ENCODE measurements at places on chromosomes 3 and 15.
A peak's percentile ranks its signal among the peaks of the same experiment; 100 is the strongest.

DNA sequence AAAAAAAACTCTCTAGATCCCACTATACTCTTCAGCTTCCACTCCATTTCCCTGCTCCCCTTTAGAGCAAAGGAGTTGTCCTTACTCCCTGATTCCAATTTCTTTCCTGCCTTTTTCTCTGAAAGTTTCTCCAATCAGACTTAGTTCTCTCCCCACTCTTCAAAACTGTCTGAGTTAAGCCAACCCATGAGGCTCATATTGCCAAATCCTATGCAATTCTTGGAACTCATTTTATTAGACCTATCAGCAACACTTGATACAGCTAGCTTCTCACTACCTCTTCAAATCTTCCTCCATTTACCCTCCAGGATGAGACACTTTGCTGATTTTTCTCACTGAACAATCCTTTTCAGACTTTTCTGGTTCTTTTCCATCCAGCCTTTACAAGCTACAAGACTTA is 233.1 kb downstream of the THRB start:
- DNase-seq = no peak

- DNase-seq = no peak
Observed at GRCh38 chr3:81554801-81555200, 206.6 kb downstream of the GBE1 start.

DNA sequence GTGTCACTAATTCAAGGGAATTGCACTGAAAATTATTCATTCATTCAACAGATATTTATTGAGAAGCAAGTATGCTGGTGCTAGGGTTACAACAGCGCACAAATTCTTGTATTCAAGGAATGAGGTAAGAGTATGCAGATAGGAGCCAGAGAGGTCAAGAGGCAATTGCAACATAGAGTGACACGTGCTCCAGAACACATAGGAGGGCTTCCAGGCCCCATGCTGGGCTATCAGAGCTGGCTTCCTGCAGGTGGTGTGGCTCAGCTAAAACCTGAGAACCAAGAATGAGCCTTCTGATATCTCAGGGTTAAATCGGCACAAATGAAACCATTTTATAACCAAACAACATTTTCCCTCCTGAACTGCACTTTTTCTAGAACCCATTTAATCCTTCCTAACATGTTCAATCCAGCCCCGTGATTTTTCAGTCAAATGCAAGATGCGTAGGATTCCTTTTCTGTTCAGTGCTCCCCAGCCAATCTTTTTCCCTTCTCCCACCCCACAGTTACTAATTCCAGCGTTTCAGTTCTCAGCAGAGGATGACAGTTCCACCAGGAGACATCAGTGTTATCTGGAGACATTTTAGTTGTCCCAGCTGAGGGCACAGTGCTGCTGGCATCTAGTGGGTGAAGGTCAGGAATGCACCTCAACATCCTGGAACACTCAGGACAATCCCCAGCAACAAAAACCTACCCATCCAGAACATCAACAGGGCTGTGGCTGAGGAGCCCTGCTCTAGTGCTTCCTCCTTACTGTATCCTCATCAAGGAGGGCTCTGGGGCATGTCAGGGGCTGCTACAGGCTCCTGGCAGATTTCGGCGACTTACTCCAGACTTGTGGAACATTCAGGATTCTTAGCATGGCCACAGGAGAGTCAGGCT is 13.1 kb downstream of the CCR5AS start:
- DNase-seq = no peak

- no peak for DNase-seq
Observed at GRCh38 chr15:85758655-85758978, 36.1 kb downstream of the KLHL25 start.

- no peak for DNase-seq
Observed at GRCh38 chr3:158407844-158408517, 163.0 kb upstream of the MLF1 start.

GRCh38 chr15:42691308-42691707 is 45.6 kb downstream of the CDAN1 start:
- DNase-seq = no peak

DNA sequence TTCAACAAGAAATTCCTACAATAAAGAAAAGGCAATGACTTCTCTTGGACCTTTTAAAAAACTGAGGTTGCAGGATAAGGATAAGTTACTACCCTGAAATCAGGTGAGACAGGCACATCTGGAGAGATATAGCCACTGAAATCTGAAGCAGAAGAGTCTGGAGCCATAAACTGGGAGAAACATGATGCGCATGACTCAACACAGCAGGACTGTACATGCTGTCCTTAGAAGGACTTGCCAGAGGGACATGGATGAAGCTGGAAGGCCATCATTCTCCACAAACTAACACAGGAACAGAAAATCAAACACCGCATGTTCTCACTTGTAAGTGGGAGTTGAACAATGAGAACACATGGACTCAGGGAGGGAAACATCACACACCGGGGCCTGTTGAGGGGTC is 1020.2 kb downstream of the AGBL1 start:
- no peak for DNase-seq

GRCh38 chr15:90201130-90201943 is at the start of gene SEMA4B:
Gene SEMA4B, plus strand, starts transcription at chr15:90201330. Its CDS starts 249 bp downstream, at chr15:90201579.
- peak; percentile 83 for DNase-seq

GRCh38 chr3:52249683-52250082 is 4.1 kb downstream of the PPM1M start:
- DNase-seq = no peak

DNA sequence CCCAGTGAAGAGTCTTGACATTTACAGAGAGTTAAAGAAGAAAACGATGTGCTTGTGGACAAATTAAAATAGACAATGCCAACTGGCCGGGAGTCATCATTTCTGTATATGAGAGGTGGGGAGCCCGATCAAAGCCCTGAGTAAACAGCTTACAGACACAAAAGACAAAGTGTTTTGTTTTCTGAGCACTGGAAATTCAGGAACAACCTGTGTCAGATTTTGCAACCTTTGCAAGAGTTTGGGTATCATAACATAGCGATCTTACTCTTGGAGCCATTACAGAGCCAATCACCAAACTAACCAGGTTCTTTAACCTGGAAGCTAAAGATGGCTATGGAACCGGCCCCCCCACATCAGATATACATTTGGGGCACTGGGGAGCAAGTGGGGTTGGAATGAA is 101.9 kb upstream of the LRIG1 start:
- DNase-seq = no peak

- DNase-seq = no peak
Observed at GRCh38 chr3:196334982-196335381, 3.2 kb downstream of the TM4SF19 start.

DNA sequence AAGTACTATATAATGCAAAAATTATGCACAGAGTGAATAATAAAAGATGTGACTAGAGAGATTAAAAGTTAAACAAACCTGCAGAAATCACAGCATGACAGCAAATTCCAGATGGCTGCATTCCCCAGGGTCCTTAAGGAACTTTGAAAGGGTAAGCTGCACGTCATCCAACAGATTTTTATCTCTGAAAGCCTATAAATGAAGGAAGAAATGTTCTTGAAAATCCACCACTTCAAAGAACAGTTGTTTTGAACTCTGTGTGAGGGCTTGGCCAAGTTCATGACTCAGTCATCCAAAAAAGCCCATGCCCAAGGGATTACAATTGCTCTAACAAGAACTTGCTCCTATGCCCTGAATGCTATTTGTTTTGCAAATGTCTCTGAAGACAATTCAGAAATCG is 603.6 kb downstream of the PLOD2 start:
- no peak for DNase-seq

- DNase-seq = no peak
Observed at GRCh38 chr15:48631176-48631770, 14.2 kb downstream of the FBN1 start.

DNA sequence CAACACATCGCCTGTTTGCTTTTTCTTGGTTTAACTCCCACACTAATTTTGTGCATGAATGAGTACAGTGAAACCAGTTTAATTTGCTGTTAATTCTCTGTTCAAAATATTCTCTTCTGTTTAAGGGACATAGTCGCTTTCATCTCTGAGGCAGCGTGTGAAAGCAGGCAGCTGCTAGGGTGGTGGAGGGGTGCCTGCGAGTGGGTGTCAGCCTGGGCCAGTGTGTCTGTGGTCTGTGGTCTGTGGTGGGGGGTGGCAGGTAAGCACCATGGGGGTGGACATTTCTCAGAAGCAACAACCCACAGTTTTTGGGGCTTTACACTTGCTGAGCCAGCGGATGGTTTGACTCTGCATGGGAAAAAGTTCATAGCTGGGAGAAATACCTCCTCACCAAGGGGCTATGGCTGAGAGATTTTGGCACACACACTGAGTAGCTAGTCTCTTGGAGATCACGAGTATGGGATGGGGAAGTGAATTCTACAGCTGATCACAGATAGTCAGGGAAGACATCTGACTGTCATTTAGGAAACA is 109.2 kb downstream of the EPHB1 start:
- DNase-seq = no peak

Measured in colonic mucosa (tissue), 4 donors.